AG04449 (cell line): ENCODE measurements at places on chromosomes 16 and 17.

- DNase-seq = no peak
Measured at GRCh38 chr16:85664580-85665372, 24.0 kb downstream of the GINS2 start.

DNA sequence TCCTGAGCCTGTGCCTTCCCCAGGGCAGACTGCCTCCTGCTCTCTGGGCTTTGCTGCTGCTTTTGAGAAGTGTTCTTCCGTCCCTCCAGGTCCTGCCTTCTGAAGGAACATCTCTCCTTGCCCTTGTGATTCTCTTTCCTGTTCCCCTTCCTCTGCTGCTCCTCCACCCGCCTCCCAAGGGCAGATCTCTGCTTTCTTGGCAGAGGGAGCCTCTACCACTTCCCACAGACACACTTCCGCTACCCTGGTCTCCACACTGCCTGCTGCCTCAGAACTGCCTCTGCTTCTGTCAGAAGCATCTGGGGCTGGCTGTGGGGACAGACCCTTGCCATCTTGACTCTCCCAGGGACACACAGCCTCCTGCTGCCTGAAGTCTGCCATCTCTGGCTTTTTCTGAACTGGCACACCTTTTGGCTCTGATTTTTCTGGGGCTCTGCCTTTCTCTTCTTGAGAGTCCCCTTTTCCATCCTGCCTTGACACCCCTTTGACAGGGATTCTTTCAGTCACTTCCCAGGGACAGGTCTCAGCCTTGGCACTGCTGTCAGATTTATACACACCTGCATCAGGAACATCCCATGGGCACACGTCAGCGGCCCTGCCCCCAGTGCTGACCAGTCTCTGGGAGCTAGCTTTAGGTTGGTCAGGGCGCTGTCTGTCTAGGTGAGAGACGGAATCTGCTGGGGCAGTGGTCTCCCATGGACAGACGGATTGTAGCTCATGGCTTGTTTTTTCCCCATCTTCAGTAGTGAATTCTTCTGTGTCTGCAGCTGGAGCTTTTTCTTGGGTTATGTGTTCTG is 16.6 kb downstream of the GPR179 start:
- no peak for DNase-seq

- DNase-seq = no peak
Measured at GRCh38 chr17:16286947-16287562, 66.2 kb downstream of the CENPV start.

- no peak for DNase-seq
Measured at GRCh38 chr16:65619606-65620005, 497.7 kb upstream of the CDH11 start.

- peak; percentile 83 for DNase-seq
Measured at GRCh38 chr17:49414622-49415350, at the start of gene PHB1. TSS of gene PHB1 (minus strand) at chr17:49414882. CDS start at chr17:49413264, 1,618 bp downstream.

DNA sequence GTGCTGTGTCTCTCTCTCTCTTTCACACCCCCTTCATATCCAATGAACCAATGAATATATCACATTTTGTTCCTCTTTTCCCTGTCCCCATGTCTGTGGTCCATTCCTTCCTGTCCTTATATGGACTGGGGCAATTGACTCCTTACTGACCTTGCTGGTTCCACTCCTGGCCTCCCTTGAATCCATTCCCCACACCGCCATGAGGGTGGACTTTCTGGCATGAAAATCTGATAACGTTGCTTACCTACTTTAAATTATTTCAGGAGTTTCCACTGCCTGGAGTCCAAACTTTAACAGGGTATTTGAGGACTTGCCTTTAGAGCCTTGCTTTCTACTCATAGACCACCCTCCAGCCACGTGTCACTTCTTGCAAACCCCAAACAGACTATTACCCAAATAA is 12.1 kb upstream of the ARHGAP17 start:
- no peak for DNase-seq

DNA sequence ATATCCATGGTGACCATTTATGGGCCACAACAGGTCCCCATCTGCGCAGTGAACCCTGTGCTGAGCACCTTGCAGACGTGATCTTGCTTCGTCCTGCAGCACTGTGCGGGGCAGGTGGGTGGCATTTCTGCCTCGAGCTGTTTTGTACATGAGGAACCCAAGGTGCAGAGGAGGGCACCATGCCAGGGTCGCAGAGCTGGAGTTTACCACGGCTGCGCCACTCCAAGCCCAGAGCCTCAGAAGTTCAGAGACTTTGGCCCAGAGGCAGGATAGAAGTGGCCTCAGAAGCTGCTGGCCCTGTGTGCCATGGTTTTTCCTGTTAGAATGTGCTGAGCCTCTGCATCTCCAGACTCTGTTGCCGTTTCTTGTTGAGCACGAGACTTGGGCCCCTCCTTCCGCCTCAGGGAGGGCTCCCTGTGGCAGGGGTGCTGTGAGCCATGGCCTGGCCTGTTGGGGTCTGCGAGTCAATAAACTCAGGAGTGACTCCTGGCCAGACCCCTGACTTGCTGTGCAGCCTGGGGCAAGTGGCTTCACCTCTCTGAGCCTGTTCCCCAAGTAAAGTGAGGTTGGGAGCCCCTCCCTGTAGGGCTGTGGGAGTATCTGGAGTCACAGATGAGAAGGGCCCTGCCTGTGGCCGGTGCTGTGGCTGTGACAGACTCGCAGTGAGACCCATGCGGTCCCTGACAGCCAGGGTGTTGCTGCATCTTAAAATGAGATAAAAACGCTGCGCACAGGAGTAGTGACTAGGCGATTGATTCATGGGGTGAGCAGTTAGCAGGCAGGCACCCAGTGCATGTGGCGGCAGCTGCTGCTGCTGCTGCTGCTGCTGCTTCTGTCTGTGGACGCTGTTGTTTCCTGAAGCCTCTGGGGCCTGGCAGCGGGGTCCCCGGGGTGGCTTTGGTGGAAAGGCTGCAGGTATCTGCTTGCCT is 11.8 kb downstream of the MAP2K3 start:
- DNase-seq = no peak

DNA sequence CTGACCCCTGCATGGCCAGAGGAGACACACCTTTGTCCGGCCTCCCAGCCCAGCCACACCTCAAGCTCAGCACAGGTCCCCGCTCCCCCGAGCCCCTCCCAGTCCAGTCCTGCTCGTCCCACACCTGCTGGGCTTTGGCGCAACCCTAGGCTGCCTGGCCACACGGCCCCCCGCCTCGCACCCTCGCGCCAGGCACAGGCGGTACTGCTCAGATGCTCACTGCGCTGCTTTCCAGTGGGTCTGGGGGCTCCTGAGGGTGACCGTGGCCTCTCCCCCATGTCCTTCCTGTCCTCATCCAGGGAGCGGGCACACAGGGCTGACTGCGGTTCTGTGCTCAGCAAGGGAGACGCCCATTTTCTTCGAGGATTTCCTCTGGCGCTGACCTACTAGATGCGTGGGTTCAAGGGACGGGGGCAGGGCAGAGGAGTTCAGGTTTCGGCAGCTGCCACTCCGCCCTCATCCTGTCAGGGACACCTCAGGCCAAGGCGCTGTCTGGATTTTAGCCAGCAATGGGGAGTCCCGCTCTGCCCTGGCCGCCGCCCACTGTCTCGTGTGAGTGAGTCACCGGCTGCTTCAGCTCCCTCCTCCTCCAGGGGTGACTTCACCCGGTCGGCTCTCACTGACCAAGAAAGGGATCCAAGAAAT is 118.0 kb upstream of the ZNF469 start:
- DNase-seq = peak; percentile 59

DNA sequence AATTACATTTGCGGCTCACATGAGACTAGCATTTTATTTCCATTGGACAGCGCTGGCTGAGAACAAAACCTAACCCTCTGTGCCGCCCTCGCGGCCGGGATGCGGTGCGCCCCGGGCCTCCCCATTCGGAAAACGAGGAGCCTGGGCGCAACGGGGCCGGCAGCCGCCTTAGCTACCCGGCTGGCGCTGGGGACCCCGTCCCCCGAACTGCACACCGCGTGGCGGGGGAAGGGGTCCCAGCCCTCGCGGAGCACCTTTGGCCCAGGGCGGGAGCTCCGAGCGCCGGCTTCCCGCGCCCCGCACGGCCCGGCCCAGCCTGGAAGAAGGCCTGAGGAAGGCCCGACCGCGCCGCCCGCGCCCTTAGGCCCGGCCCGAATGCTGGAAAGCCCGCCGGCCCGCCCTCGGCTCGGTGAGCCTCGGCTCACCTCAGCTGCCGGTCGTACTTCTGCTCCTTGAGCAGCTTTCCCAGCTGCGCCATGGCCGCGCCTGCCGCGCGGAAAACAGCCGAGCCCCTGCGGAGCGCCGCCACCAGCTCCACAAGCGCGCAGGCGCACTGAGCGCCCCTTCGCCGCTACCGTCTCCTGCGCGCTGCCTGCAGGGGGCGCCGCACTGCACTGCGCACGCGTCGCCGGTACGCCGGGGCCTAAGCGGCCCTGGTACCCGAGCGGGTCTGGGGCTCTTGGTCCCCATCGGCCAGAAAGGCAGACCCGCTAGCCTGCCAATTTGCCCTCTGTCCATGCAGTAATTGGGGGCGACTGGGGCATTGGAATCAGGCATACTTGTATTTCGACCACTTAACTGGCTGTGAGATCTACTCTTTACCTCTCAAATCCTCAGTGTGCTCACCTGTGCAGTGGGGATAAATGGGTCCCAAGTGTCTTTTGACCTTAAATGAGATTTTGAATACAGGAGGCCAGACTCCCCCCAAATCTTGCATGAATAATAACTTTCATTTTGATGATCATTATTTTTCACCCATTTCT is at the start of gene NAE1:
Gene NAE1 (minus strand): TSS at position 555 of the 983 bp plus-strand sequence. CDS start 77 bp downstream, at position 478.
- DNase-seq = no peak
